Left lung (tissue), 14 donors: ENCODE measurements at places on chromosomes 4 and X. TPM values are rescaled to one million over a fixed set of nuclear protein-coding genes. Genes with fewer than 3 reads are reported as not detected.

Gene SYN1
- total RNA-seq, result 1.6 TPM

Gene SLC34A2
- 2,023 TPM for total RNA-seq

Gene AMBN
- total RNA-seq, result not detected

Gene GATA1
- total RNA-seq, result 0.47 TPM

Gene CCSER1
- 5.2 TPM for total RNA-seq

Gene BANK1
- 9.1 TPM for total RNA-seq

Gene TAB3
- 20.6 TPM for total RNA-seq

Gene CT45A3
- not detected for total RNA-seq

Gene GAGE12H
- total RNA-seq, result not detected

Gene KLHL34
- not detected for total RNA-seq

GRCh38 chr4:159016593-159017024 lies 86.3 kb upstream of the RAPGEF2 start:
- no peaks in the 10 kb centered on the region for H3K4me1 ChIP-seq
- H3K27me3 ChIP-seq, result no peaks in the 10 kb centered on the region
- no peak overlapping the region for H3K27ac ChIP-seq
- H3K36me3 ChIP-seq, result no peaks in the 10 kb centered on the region
- H3K4me3 ChIP-seq, result no peak overlapping the region
- DNase-seq, result no peak

DNA sequence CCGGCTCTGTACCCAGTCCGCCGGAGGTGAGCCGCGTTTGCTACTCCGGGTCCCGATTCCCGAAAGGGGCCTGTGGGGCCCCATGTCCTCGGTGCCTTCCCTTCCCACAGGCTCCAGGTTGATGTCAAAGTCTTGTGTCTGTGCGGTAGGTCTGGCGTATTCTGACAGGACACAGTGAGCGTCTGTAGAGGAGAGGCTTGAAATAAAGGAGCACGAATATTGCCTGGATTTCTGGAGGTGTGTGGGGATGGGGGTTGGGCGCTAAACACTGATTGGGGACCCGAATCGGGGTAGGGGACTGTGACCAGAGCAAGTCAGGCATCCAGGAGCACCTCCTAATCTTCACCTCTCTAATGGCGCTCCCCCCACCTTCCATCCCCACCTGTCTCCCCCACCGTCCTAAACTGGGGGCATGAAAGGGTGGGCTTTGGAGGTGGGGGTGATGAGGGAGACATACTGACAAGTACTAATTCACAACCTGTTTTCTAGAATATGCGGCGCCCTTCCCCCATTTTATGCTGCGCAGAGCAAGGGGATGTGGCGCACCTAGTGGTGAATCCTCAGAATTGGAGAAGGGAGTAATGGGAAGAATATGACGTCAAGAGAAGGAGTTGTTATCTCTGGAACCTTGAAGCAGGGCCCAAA lies 855 bp downstream of the GPRASP2 start:
- no peaks in the 10 kb centered on the region for H3K36me3 ChIP-seq
- peak overlapping the region; percentile 47 for H3K4me3 ChIP-seq
- peaks cover 23% of the 10 kb centered on the region for H3K27me3 ChIP-seq
- H3K4me1 ChIP-seq, result peaks cover 5% of the 10 kb centered on the region
- peak; percentile 37 for DNase-seq

DNA sequence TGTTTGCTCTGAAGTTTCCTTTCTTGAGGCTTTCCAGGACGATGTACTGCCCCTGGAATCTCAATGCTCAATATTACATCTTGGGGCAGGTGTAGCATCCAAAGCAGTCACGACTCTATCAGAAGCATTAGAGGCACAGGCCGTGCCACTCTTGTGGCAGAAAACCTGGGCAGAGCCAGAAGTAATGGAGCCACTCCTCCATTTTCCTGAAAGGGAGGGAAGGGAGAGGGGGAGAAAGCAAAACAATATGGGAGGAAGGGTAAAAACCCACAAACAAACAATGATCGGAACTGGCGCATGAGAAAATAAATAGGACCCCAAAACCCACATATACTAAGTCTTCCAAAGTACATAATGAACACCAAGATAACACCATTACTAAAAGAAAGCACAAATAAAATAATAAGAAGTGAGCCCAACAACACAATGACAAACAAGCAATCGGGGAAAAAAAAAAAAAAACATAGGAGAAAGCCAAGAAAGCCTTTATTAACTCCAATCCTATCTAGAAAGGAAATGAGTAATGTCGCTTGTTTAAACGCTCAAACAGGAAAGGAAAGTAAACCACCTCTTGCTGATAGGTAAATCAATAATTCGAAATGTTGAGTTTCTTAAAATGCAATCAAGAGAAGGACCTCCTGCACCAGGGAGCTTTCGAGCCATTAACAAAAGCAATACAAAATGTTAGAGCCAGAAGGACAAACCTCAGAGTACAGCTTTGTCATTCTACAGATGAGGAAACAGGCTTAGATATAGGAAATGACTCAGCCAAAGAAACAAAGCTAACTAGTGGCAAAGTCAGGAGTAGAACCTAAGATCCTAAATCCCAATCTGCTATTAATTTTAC lies 117.4 kb downstream of the ATRX start:
- no peak overlapping the region for H3K4me3 ChIP-seq
- H3K36me3 ChIP-seq, result no peaks in the 10 kb centered on the region
- no peak for DNase-seq
- H3K27me3 ChIP-seq, result no peaks in the 10 kb centered on the region

DNA sequence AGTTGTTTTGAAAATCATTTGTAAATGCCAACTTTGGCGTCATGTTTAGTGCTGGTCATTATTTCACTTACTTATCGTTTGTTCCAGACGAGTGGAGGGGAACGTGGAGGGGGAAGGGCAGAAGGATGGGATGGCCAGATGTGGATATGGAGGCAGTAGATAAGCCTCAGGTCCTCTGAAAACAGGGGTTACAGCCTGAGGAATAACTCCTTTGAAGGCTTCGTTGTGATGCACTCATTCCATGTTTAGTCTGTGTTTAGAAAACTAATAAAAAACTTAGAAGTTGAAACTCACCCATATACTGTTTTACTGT lies 1.1 kb downstream of the MOB1B start:
- no peaks in the 10 kb centered on the region for H3K36me3 ChIP-seq
- peak; percentile 26 for DNase-seq
- peak overlapping the region; percentile 92 for H3K27ac ChIP-seq

- no peak overlapping the region for H3K27ac ChIP-seq
- H3K4me1 ChIP-seq, result no peaks in the 10 kb centered on the region
- no peaks in the 10 kb centered on the region for H3K27me3 ChIP-seq
- DNase-seq, result no peak
- H3K36me3 ChIP-seq, result no peaks in the 10 kb centered on the region
- no peak overlapping the region for H3K4me3 ChIP-seq
Observed at GRCh38 chr4:156113138-156113765, 159.6 kb upstream of the CTSO start.

GRCh38 chr4:106238820-106239420 lies 77.1 kb downstream of the TBCK start:
- H3K4me1 ChIP-seq, result no peaks in the 10 kb centered on the region
- DNase-seq, result peak; percentile 30
- peaks cover 23% of the 10 kb centered on the region for H3K36me3 ChIP-seq
- no peak overlapping the region for H3K4me3 ChIP-seq
- no peak overlapping the region for H3K27ac ChIP-seq

GRCh38 chr4:114595207-114595606 lies 3.4 kb upstream of the UGT8 start:
- no peak overlapping the region for H3K4me3 ChIP-seq
- no peak overlapping the region for H3K27ac ChIP-seq
- peaks cover 23% of the 10 kb centered on the region for H3K27me3 ChIP-seq
- no peak for DNase-seq
- no peaks in the 10 kb centered on the region for H3K36me3 ChIP-seq

- no peak overlapping the region for H3K27ac ChIP-seq
- H3K27me3 ChIP-seq, result no peaks in the 10 kb centered on the region
- H3K4me1 ChIP-seq, result no peaks in the 10 kb centered on the region
- H3K4me3 ChIP-seq, result no peak overlapping the region
Observed at GRCh38 chr4:40264497-40264896, 67.7 kb downstream of the RHOH start.

DNA sequence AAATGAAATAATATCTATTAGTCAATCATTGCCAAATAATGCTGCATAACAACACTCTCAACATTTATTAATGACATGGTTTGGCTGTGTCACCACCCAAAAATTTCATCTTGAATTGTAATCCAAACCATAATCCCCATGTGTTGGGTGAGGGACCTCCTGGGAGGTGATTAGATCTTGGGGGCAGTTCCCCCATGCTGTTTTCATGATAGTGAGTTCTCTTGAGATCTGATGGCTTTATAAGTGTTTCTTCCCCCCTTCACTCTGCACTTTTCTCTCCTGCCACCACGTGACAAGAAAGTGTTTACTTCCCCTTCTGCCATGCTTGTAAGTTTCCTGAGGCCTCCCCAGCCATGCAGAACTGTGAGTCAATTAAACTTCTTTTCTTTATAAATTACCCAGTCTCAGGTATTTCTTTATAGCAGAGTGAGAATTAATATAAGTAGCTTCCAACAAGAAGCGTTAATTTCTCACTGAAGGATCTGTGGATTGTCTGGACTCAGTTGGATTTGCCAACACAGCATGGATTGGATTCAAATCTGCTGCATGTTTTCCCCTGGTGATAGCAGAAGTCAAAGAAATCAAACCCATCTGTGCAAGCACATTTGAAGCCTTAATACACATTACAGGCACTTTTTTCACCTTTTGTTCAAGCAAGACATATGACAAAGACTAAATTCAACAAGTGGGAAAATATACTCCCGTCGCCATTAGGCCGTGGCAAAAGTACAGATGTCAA lies 216.6 kb downstream of the PDGFC start:
- no peaks in the 10 kb centered on the region for H3K36me3 ChIP-seq
- no peaks in the 10 kb centered on the region for H3K27me3 ChIP-seq
- H3K27ac ChIP-seq, result no peak overlapping the region
- DNase-seq, result no peak

DNA sequence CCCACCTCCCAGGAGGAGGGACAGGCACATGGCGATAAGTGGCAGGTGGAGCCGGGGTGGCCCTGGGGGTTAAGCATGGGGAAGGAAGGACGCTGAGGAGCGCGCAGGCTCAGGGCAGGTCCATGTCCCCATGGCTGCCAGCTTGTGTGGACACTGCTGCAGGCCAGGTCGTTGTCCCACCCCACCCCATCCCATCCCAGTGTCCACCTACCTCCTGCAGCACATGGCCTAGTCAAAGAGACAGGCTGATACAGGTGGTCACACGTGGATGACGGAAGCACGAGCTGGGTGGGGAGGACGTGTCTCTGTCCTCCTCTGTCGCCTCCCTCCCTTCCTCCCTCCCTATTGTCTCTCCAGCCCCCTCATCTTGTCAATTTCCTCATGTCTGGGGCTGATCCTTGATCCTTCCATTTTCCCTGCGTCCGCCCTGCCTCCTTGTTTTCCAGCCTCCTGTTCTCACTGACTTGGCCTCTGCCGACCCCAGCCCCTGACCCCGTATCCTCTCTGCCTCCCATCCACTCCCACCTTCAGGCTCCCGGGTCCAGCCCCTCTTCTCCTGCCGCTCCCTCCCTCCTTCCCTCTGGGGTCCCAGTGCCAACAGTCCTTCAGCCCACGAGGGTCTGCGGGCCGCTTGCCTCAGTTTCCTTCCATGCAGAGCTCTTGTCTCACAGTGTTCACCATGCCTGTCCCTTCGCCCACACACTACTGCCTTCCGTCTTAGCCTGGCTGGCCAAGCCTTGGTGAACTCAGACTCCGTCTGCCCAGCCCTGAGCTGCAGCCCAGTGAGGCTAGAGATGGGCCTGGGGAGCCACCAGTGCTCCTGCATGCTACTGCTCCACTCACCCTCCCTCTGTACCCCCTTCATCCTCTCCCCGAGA lies 15.5 kb upstream of the ADD1 start:
- H3K27me3 ChIP-seq, result no peaks in the 10 kb centered on the region
- H3K27ac ChIP-seq, result no peak overlapping the region
- no peak overlapping the region for H3K4me3 ChIP-seq

DNA sequence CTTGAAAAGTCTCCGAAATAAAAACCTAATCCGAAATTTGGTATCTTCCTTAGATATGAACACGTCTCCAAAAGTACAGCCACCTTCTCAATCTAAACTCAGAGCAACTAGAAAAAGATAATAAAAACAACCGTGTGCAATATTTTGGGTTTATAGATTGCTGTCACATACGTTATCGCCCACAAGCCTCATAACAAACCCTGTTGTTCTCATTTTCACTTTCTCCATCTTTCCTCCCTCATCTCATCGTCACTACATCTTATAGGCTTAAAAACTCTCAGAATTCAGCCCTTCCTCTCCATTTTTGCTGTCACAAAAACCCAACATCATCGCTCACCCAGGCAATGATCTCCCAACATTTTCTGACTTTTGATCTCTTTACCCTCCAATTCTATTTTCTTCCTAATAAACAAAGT lies 448 bp upstream of the SCFD2 start:
- peaks cover 23% of the 10 kb centered on the region for H3K27me3 ChIP-seq
- H3K4me3 ChIP-seq, result peak overlapping the region; percentile 98
- peaks cover 30% of the 10 kb centered on the region for H3K4me1 ChIP-seq

DNA sequence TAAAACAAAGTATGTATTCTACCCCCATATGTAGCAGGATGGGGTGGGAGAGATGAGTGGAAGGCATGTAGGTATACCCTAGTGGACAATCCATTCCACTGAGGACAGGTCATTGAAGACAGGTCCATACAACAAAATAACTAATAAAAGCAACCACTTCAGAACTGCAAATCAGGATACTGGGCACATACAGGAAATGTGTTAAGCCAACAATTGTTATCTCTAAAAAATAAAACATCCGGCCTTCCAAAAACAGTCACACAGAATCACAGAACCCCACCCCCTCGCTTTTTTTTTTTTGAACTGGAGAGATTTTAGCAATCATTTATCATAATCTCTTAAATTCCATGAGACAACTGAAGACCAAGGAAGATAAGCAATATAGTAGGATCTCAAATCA lies 112.9 kb downstream of the FRYL start:
- H3K27ac ChIP-seq, result no peak overlapping the region
- peaks cover 5% of the 10 kb centered on the region for H3K4me1 ChIP-seq
- H3K4me3 ChIP-seq, result no peak overlapping the region
- no peaks in the 10 kb centered on the region for H3K36me3 ChIP-seq
- no peak for DNase-seq

- no peak overlapping the region for H3K4me3 ChIP-seq
Observed at GRCh38 chrX:44435047-44435446, 91.6 kb upstream of the EFHC2 start.

DNA sequence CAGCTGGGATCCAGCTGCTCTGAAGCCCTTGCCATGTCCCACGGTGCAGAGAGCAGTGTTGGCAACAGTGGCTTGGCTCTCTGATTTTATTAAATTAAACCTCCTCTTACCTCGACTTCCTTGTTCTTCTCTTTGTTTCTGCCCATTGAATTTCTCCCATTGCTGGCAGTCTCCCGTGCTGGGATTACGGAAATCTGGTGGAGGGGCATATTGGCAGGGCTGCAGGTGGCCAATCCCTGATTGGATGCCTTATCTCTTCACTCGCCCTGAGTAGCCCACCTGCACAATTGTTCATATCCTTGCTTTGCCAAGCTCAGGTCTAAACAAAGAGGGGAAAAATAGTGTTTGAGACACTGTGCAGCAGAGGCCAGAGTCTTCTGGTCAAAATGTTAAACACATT lies 493.9 kb downstream of the TMA16 start:
- H3K27ac ChIP-seq, result no peak overlapping the region
- H3K4me3 ChIP-seq, result no peak overlapping the region
- no peak for DNase-seq
- H3K36me3 ChIP-seq, result no peaks in the 10 kb centered on the region
- no peaks in the 10 kb centered on the region for H3K4me1 ChIP-seq
